ENCODE measurements at places on chromosomes 11 and 22.

DNA sequence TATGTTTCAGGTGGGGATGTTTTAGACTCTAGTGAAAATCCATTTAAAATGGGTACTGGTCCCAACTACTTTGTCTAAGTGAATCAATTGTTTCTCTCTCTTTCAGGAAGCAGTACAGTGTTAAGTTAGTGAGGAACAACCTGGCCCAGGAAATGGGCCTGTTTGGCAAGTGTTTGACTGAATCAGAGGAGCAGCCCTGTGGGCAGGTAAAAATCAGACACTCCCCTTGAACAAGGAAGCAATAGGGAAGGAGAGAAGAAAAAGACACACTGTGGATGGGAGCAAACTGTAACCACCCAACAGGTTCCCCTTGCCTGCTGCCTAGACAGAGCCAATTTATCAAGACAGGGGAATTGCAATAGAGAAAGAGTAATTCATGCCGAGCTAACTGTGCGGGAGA lies 245.7 kb downstream of the C11orf87 start:
- DNase-seq = no peak

- no peak for DNase-seq
Measured at GRCh38 chr22:48784701-48785503, 1042.8 kb downstream of the BRD1 start.

- DNase-seq = no peak
Measured at GRCh38 chr11:17408641-17409040, 20.2 kb upstream of the KCNJ11 start.

- peak; percentile 87 for DNase-seq
Measured at GRCh38 chr22:46596819-46597218, 23.4 kb upstream of the GRAMD4 start.

DNA sequence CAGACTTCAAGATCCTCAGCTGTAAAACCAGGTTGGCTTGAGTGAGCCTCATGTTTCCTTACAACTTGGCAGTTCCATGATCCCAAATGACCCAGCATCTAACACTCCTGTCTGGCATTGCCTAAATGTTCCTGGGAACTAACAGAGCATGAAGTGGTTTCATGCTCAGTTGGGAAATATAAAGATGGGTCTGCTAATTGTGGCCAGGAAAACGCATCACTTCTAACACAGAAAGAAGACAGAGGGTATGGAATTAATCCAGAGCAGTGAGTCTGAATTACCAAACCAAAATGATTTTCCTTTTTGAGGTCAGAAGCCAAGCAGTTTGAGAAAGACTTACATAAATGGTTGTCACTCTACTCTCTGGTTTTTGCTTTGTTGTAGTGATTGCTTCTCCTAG lies 60.5 kb upstream of the MMP13 start:
- DNase-seq = no peak

DNA sequence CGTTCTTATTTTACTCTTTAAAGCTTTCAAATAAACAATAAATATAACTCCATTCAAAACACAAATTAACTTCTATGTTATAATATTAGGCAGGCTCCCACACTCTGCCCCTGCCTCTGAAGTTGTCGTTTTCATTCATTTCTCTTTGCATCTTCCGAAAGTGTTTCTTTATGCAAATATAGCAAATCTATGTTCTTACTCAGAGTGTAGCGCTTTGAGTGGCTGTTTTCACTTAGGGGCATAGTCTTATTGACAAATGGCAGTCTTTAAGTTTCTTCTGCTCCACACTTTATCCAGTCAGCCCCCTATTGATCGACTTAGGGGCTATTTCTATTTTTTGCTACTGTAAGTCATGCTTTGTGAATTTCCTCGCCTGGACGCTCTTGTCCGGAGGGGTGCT lies 45.3 kb upstream of the RTL6 start:
- DNase-seq = no peak

- no peak for DNase-seq
Measured at GRCh38 chr11:108780119-108780518, 115.2 kb downstream of the DDX10 start.

- no peak for DNase-seq
Measured at GRCh38 chr11:27282806-27283205, 80.2 kb downstream of the CCDC34 start.

- no peak for DNase-seq
Measured at GRCh38 chr22:50497093-50497492, 10.4 kb downstream of the LMF2 start.

GRCh38 chr11:569158-569885 lies 6.9 kb upstream of the PHRF1 start:
- no peak for DNase-seq

DNA sequence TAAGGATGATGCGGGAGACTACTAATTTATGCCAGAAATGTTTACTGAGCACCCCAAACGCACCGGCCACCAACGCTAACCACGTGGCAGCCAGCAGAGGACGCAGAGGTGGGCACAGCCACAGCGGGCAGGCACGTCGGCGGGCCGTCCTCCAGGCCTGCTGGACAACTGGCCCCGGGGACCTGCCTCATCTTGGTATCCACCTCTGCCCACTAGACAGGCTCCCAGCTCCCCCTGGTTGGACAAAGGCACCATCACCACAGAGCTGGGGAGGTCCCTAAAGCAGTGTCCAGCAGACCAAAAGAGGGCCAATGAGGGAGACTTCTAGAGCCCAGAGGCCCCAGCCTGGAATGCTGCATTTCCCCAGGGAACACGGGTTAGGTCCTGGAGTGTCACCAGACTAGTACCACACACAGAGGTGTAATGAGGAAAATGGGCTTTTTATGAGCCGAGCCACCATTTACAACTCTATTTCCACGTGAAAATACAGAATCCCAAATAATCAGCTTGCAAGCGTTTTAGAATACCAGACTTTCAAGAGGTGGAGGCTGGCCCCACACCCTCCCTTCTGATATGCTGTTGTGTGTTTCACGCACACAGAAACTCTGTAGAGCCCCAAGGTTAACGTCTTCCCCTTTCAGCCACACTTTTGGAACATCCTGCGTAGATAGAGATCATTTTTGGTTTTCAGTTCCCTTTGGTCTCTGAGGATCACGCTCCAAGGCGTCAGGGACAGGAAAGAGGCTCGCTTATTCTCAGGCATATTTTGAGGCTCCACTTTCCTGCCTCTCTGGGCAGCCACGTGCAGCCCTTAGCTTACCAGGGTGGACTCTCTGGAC lies 23.7 kb upstream of the BID start:
- DNase-seq = no peak

- DNase-seq = no peak
Measured at GRCh38 chr11:118304227-118304567, 333 bp upstream of the CD3E start.

DNA sequence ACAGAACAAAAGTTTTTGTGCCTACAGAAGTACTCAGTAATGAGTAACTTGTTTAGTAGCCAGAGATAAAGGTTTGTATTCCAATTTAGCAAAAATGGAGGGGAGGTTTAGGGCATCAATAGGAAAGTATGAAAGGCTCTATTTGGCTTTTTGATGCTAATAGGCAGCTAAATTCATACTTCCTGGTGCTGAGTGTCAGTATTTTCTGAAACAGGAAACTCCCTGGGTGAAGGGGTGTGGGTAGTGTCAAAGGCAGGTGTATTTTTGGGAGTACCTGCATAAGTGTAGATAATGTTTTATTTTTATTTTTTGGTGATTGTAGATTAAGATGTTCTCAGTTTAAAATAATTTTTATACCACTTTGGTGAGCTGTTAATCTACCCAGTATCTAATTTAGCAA lies 29.3 kb upstream of the MMP7 start:
- DNase-seq = no peak

GRCh38 chr11:90476442-90477007 lies 253.7 kb upstream of the CHORDC1 start:
- no peak for DNase-seq

- DNase-seq = no peak
Measured at GRCh38 chr22:41949297-41949965, 2.5 kb upstream of the CENPM start.

DNA sequence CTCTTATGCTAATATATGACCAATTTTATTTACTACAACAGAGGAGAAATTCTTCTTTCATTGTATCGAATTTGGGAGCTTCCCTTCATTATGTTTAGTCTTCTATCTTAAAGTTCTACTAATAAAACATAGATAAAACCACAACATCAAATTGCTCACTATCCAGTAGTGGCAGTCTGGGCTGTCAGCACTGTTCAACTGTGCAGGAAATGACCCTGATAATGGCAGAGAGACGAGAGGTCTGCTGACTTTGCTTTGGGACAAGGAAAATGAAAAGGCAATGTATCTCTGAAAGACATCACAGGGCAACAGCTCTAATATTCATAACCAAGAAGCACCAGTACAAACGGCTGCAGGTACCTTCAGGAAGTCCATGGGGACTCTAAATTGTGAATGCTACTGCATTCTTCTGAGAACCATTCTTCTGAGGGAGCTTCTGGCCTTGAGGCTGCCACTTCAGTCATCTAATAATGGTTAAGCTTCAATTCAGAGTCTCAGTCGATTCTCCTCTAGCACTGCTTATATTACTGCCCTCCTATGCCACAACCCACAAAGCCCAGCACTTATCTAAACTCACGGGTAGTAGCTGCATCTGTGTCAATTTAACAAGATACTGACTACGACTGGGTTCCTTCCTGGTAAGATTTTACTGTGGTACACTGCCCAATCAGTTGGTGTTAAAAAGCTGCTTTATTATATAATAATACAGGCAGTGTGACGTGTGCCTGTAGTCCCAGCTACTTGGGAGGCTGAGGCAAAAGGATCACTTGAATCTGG lies 44.2 kb downstream of the CKAP5 start:
- no peak for DNase-seq

GRCh38 chr22:41975299-41976069 lies 6.2 kb downstream of the SEPTIN3 start:
- no peak for DNase-seq

- no peak for DNase-seq
Measured at GRCh38 chr11:19435306-19435989, 194.7 kb upstream of the E2F8 start.

- DNase-seq = no peak
Measured at GRCh38 chr11:91686700-91687099, 537.9 kb upstream of the FAT3 start.

GRCh38 chr11:61539831-61540357 lies 31.3 kb downstream of the LRRC10B start:
- no peak for DNase-seq

- DNase-seq = no peak
Measured at GRCh38 chr11:73012121-73012863, 129.8 kb downstream of the FCHSD2 start.

DNA sequence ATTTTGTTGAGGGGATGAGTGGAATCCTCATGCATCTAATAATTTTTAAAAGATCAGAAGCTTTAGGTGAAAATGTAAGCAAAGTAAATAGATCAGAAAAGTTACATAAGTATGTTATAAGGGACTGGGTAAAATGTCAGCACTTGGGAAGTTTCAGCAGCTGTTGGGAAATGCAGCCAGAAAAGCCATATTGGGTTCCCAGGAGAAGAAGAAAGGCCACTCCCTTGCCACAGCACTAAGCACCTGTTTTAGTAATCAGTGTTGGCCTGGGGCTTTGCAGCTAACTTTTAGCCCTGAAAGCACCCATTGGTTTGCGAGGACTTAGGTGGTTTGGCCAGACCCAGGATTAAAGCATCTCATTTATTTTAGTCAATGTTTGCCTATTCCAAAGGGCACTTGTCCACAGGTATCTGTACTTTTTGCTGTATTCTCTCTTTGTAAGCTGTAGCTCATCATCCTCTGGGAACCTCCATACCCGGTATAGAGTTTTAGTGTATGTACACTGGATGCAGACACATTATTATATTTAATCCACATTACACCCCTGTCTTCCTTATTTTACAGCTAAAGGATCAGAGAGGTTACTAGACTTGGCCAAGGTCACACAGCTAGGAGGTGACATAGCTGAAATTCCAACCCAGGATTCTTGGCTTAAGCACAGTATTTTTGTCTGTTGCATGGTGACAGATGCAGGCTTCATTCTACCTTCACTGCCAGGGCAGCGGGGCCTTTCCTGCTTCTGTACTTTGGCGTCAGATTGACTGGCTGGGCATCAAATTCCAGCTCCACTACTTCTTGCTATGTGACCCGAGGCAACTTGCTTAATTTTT lies 127.7 kb upstream of the SESN3 start:
- DNase-seq = no peak

- peak; percentile 22 for DNase-seq
Measured at GRCh38 chr11:134275534-134276395, at the start of gene GLB1L3. Gene GLB1L3 (plus strand): TSS chr11:134276379. CDS start chr11:134276741, 362 bp downstream.

GRCh38 chr11:45665206-45665932 lies at the start of gene CHST1:
Gene CHST1 (minus strand): TSS chr11:45665622. CDS start chr11:45650923, 14,699 bp downstream.
- DNase-seq = peak; percentile 30

DNA sequence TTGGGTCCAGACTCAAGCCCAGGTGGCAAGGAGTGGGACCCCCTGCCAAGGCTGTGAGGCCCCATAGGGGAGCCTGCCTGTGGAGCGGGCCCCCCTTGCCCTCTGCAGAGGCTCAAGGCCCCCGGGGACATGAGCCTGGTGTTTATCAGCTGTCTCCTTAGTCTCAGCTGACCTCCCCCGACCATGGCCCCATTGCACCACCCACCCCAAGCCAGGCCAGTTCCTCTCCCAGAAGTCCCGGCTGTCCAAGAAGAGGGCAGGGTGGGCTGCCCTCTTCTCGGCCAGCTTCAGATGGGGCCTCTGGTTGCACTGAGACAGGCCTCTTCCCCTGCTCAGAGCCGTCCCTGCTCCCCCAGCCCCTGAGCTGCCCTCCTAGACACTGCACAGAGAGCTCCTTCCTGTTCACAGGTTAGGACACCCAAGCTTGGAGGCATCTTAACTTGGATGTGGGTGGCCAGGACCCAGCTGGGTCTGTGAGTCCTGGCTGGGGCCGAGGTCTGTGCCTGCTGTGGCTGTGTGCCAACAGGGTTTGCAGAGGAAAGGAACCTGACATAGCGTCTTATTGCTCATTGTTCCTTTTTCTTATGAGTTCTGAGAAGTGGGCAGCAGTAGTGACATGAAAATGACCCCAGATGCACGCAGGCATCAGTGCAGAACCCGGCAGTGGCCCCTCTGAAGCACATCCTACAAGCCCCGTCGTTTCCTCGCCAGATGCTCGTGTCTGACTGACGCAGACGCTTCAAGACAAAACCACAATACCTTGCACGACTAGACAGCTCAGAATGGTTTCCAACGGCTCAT lies 5.4 kb downstream of the TRABD start:
- no peak for DNase-seq

DNA sequence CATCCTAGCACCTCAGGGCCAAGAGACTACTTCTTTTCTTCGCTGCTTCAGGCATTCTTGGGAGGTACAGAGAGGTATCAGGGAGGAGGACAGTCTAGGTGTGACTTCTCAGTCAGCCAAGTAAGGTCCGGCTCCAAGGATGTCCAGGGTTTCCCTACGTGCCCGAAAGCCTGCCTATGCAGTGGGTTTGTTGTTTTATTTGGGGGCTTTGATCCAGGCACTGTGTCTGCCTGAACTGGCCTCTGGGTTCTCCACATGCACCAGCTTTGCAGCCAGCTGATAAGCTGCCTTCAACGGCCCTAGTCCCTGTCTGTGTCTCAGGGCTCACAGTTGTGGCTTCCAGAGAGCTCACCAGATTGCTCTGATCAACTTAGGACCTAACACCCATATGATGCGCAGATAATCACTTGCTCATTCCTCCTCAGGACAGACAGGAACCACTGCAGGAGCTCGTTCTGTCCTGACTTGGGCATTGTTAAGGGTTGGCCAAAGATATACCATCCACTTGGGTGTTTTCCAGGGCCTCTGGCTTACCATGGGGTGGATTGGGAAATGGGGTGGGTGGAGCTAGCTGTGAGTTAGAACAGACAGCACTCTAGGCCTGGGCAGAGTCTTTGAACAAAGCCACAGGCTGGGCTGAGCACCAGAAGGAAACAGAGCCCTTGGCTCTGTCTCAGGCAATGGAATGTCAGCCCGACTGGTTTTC lies 45.5 kb upstream of the CRYBB3 start:
- no peak for DNase-seq
